ENCODE measurements at places on chromosomes 4 and X. TPM values are rescaled to one million over a fixed set of nuclear protein-coding genes. Genes with fewer than 3 reads are reported as not detected.

The RTL9 gene
- 0.03 TPM for polyA plus RNA-seq

The SLC25A53 gene
- polyA plus RNA-seq: 1.2 TPM

The MAGEC2 gene
- polyA plus RNA-seq: not detected

The PNCK gene
- 0.07 TPM for polyA plus RNA-seq

The CASP3 gene
- 20.8 TPM for polyA plus RNA-seq

The SFRP2 gene
- not detected for polyA plus RNA-seq

The NEXMIF gene
- not detected for polyA plus RNA-seq

The CHM gene
- 6.3 TPM for polyA plus RNA-seq

The ZCCHC18 gene
- polyA plus RNA-seq: 0.08 TPM

The VCX3A gene
- not detected for polyA plus RNA-seq

The NXF2B gene
- polyA plus RNA-seq: not detected

The TKTL1 gene
- polyA plus RNA-seq: not detected

The HPGDS gene
- polyA plus RNA-seq: not detected

The MBTPS2 gene
- polyA plus RNA-seq: 4.0 TPM

The SUPT20HL1 gene
- not detected for polyA plus RNA-seq

- DNase-seq: no peak
Observed at GRCh38 chrX:54483946-54484345, 12.1 kb downstream of the FGD1 start.

DNA sequence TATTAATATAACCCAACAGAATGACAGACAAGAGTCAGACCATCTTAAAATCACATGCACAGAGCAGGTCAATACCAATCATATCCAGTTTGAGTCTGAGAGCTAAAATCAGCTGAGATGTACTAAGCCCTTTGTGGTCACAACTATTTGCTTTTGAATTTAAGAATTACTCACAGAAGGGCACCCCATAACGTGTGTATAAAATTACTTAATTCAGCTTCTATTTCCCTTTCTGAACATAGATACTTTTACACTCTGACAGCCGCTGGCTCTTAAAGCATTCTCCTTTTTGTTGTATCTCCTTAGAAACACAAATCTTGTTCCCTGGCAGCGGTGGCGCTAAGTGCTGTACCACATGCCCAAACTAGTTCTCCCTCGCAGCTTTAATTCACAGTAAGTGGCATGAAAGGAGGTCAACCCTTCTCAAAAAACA is 14.8 kb upstream of the PPARGC1A start:
- peak; percentile 61 for DNase-seq

DNA sequence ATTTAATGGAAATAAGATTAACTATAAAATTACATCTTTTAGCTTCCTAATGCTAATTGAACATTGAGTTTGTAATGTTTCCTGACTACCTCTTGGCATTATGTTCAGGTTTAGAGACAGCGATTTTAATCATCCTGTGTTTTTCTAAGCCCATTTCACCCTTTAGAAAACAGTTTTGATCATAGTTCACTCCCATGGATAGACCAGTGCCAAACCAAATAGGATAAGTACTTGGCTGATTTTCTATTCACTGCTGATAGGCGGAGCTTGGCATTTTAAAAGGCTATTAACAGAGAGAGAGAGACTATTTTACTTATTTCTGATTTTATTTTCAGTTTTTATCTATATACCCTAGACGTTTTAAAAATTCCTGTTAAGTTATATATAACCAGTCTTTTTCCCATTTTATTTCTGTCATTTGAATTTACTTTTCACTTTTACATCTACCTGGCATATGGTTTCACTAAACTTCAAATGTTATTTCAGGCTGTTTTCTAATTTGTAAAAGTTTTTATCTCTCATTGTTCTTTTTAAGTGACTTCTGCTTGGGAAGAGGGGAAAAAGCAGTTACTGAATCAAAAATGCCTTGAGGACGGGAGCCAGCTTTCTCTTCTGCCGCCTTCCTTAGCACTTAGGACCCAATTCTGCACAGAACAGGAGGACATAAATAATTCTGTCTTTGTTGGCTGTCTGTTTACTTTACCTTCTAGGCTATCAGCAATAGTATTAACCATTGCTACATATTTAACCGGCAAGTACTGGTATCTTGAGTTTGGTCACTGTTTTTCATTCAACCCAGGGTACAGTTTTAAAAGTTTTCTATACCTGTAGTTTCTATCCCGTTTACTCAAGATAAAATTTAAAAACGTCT is 46.4 kb downstream of the SGMS2 start:
- no peak for DNase-seq

DNA sequence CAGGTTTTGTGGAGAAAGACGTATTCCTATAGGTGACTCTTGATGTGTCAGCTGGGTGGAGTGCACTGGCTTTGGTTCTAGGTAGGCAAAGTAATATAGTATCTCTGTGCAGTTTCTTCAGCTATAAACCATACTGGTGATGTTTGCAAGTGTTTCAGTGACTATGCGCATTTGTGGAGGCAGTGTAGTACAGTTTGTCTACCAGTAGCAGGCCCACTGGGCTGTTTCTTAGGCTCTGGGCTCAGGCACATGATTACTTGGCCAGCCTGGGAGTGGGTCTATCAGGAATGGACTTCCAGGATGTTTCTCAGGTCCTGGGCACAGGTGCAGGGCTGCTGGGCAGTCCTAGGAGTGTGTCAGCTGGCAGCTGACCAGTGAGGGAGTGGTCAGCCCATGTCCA is 51.9 kb upstream of the INTU start:
- no peak for DNase-seq

DNA sequence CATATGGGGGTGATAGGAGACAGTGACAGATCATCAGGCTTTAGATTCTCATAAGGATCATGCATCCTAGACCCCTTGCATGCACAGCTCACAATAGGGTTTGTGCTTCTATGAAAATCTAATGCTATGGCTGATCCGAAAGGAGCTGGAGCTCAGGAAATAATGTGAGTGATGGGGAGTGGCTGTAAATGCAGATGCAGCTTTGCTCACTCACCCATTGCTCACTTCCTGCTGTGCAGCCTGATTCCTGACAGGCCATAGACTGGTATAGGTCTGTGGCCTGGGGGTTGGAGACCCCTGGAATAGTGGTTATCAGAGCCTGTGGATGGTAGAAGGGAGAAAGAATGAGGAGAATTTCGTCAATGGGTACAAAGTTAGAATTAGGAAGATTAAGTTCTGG is 2751.1 kb downstream of the ARAP2 start:
- peak; percentile 9 for DNase-seq

GRCh38 chr4:37631551-37631950 is 54.6 kb downstream of the RELL1 start:
- no peak for DNase-seq

DNA sequence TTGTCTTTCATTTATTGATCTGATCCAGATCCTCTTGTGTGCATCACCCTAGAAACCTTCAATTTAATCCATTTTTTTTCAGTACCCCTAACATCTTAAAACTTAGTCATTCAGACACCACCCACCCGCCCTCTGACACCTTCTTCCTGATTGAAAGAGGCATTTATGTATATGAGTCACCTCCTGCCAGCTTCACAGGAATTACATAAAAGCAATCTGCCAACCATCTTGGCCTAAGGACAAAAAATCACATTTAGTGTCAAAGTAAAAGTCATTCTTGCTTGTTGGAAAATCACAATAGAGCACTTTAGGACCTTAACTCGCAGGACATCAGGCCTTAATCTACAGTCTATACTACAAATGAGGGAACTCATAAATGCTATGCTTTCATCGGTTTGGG is 52.1 kb downstream of the NDST3 start:
- DNase-seq: peak; percentile 15

- no peak for DNase-seq
Observed at GRCh38 chr4:142875117-142875516, 29.0 kb upstream of the INPP4B start.

DNA sequence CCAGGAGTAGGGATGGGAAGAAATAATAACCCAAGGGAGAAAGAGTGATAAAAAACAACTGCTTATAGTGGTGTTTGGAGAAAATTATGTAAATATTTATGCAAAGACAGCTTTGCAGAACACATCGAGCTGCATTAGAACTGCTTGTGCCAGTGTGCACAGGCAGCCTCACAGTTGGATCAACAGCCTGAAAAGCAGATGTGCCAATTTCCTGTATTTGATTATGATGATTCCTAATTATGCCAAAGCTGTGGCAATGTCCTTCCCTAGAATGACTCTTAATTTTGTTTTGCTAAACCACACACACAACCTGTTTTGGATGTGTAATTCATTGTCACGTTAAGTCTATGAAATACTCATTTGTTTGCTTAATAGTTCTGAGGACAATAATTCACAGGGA is 30.6 kb upstream of the ANTXR2 start:
- no peak for DNase-seq

- DNase-seq: no peak
Observed at GRCh38 chr4:71814433-71814832, 30.6 kb upstream of the GC start.

DNA sequence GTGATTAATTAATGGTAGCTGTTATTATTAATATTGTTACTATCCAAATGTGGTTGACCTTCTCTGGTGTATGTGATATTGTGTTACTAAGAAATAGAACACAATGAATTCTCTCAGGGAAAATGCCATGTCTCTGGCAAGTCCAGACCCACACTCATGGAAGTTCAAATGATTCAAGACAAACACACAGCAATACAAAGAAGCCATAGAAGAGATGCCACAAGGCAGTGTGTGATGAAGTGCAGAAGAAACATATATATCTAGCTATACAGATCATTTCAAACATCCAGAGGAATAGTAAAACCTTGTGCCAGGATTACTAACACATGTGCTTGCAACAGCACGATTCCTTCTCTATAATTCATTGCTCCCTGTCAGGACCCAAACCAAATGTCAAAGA is 93.1 kb upstream of the SOD3 start:
- DNase-seq: no peak

DNA sequence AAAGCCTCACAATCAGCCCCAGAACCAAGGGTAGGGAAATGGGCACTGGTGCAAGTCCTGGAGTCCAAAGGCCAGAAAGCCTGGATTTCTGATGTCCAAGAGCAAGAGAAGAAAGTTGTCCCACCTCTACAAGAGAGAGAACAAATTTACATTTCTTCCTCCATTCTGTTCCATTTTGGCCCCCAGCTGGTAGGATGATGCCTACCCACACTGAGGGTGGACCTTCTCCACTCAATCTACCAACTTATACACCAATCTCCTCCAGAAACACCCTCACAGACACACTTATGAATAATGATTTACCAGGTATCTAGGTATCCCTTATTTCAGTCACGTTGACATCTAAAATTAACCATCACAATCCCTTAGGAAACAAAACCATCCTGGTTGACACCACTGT is 367.8 kb upstream of the GRIA3 start:
- no peak for DNase-seq

DNA sequence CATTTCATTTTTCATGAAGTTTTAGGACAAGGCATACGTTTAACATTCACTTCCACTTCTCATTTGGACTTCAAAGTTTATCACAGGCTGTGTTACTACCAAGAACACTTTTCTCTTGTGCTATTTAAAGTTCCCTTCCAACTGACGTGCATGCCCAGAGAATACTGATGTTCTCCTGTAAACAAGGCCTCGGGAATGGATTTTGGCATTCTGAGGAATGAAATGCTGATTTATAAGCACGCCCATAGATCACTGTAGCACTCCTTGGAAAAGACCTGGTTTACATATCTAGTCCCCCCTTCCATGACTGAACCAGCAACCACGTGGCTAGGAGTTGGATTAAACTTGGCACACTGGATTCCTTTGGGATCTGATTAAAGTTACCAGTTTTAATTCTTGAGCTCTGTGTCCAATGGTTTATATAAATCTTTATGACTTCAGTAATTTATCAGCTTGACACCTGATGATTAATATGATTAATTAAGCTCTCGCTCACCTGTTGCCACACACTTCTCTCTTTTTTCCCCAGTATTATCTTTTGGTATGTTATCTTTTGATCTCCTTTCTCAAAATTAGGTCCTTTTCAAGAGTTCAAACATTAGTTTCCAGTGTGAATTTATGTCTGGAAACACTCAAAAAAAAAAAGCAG is 122.4 kb upstream of the HAND2 start:
- no peak for DNase-seq

GRCh38 chr4:86741846-86742245 is 107.3 kb downstream of the SLC10A6 start:
- no peak for DNase-seq

DNA sequence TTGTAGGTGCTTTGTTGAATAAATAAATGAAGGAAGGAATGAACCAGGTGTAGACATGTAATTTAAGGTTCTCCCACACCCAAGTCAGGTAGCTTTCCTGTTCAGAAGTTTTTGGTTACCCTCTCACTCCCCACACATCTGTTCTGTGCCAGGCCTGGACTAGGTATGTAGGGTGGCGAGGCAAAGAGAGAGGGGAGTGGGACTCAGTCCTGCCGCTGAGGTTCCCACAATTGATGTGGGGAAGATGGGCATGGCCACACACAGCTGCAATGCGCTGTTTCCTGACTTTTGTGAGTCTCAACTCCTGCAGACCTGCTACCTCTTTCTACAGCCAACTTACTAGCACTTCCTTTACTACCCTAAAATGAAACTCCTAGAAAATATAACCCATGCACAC is 88.9 kb downstream of the RTL5 start:
- DNase-seq: no peak

GRCh38 chrX:40573763-40574162 is 7.0 kb upstream of the ATP6AP2 start:
- DNase-seq: peak; percentile 1

- peak; percentile 21 for DNase-seq
Observed at GRCh38 chr4:84606645-84607044, 23.7 kb downstream of the CDS1 start.

- DNase-seq: peak; percentile 55
Observed at GRCh38 chr4:1783015-1783414, 10.1 kb upstream of the FGFR3 start.

GRCh38 chr4:1207603-1208265 is 35.4 kb upstream of the SPON2 start:
- DNase-seq: no peak

GRCh38 chrX:38426785-38427184 is 74.4 kb downstream of the OTC start:
- peak; percentile 17 for DNase-seq

Measured in foreskin keratinocyte (primary cell).